ENCODE measurements at places on chromosomes 1 and 21.

DNA sequence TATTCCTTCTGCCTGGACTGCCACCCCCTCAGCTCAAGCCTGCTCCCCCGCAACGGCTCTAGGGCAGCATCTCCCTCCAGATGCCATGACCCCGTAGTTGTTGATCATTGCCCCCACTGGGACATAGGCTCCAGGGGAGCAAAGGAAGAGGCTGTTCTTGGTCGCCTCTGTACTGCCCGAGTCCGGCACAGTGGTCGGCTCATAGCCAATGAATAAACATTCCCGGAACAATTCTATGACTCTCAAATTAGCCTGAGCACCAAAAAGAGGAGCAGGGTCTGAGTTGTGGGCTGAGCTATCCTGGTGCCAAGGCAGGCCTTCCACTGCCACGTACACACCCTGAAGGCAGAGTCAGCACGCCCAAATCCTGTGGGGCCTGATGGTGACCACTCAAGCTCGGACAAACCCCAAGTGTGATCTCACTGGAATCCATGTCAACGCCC is 33.1 kb downstream of the CAPZB start:
- DNase-seq = peak; percentile 89

- no peak for DNase-seq
These were observed 14.0 kb upstream of the PKP1 start for GRCh38 chr1:201269281-201269680.

DNA sequence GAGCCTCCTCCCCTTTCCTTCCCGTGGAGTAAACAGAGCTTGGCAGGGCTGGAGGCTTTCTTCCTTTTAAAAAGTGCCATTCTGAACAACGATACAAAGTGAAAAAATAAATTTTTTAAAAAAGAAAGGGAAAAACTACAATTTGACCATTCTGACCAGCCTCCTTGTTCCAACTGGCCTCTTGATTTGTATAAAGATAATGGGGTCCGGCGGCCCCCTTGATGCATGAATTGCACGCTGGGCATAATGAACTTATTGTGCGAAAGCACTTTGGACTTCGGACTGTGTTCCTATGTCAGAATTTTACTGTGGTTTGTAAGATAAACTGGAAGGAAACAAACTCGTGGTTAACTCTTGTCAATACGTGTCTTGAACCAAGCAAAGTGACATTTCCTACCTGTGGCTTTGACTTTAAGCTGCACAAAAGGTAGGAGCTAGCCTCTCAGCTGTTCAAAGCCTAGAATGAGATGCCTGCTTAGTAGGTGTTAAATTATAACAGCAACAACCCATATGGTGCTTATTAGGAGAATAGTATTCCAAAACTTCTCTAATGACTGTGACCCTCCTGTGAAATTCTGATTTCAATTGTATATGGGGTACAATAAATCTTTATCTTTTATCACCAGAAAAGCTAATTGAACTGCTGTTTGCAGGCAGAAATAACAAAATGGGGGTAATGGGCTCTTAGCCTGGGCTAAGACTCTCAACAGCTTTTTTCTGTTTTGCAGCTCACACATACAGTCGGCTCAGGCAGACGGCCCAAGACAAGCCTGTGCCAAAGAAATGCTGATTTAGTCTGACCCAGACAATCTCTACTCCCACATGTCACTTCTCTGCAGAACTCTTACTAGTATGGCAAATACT is 9.3 kb downstream of the IRF2BP2 start:
- no peak for DNase-seq

GRCh38 chr1:5427026-5427613 is 565.1 kb downstream of the NPHP4 start:
- no peak for DNase-seq

- no peak for DNase-seq
These were observed 82.5 kb downstream of the PDE9A start for GRCh38 chr21:42735944-42736343.

DNA sequence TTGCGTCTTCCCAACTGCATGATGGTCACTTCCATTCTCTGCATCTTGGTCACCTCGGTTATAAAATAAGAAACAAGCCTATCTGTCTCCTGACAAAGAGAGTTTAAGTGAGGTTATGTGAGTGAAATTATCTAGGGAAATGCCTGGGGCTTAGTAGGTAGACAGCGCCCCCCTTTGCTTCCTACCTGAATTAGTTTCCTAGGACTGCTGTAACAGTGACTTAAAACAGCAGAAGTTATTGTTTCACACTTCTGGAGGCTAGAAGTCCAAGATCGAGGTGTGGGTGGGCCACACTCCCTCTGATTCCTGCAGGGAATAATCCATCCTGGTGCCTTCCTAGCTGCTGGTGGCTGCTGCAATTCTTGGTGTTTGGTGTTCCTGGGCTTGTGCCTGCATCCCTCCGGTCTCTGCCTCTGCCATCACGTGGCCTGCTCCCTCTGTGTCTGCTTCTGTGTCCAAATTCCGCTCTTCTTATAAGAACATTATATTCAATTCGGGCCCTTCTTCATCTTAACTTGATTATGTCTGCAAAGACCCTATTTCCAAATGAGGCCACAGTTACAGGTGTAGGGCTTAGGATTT is 92.6 kb downstream of the IGSF21 start:
- no peak for DNase-seq

DNA sequence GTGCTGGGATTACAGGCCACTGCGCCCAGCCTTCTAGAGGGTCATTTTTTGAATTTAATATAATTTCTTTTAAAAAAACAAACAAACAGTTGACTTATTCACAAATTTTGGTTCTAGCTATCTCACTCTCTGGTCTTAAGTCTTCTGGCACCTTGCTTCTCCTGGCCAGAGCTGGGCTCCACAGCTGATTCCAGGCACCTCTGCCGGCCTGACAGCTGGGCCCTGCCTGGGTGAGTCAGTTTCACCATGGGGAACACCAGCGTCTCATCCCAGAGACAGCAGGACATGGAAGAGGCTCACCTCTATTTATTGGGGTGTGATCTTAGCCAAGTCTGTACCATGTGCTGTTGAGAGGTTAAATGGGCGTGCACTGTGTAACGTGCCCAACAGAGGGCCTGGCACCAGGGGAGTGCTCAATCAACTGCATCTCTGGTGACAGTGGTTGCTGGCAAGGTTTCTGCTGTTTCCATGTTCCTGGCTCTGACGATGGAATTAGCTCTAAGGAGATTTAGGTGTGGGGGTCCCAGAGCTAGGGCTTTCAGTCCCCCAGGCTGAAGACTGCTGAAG is 956 bp downstream of the CPLANE2 start:
- peak; percentile 42 for DNase-seq

- peak; percentile 35 for DNase-seq
These were observed 51.9 kb upstream of the SYNC start for GRCh38 chr1:32754317-32755097.

DNA sequence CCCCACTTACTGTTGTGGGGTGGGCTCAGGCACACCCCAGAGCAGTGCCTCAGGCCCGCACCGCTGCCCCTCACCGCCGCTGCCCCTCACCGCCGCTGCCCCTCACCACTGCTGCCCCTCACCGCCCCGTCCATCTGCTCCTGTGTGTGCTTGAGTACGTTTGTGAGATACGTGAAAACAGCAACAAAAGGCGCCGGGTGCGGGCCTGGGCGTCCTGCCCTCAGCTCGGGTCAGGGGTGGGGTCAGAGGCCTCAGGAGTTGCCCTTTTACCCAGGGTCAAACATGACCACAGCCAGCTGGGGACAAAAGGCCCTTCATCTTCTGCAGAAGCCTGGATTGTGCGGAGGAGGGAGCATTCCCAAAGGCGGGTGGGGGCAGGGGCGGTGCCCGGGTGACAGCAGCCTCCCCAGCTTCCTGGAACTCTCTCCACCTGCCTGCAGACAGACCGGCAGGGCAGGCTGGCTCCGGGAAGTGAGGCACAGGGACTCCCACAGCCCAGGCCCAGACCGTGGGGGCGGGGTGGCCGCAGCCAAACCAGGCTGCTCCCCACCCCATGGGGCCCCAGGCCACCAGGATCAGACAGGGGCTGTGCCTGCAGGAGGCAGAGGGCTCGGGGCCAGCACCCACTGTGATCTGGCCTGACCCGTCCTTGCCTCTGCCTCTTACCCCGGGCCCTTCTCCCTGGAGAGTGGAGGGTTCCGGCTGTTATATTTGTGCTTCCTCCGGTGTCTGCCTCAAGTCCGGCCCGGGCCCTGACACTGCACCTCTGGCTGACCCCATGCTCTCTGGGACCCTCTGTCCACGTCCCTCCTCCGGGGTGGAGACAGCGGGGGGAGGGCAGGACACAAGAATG is 2.3 kb upstream of the VWA1 start:
- no peak for DNase-seq

DNA sequence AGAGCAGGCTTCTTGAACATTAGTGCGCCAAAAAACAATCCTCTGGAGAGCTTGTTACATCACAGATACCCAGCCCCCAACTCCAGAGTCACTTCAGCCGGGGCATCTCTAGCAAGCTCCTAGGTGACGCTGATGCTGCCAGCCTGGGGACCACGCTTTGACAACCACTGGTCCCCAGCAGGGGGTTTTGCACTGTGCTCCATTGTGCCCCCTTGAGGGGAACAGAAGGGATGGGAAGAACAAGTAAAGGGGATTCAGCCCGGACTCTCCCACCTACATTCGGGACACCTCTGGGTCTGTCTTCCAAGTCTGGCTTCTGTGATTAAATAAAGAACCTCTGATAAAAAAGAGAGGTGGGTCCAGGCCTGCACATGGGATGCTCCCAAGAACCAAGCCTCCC is 60.4 kb downstream of the ATP5PO start:
- no peak for DNase-seq

DNA sequence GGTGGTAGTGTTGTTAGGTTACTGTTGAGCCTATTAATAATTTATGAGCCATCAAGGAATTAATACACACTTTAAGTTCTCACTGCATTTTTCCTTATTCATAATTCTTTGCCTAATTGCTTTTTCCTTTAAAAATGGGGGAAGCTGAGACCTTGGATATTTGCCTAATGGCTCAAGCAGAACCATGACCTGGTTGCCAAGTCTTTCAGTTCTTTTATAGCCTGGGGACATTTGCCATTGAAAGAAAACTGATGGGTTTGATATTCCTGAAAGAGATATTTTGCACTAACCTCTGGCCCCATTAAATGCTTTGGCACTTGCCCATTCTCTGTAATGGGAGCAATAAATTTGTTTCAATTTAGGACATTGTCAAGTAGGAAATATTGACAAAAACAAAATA is 18.5 kb upstream of the LRRC53 start:
- DNase-seq = no peak

DNA sequence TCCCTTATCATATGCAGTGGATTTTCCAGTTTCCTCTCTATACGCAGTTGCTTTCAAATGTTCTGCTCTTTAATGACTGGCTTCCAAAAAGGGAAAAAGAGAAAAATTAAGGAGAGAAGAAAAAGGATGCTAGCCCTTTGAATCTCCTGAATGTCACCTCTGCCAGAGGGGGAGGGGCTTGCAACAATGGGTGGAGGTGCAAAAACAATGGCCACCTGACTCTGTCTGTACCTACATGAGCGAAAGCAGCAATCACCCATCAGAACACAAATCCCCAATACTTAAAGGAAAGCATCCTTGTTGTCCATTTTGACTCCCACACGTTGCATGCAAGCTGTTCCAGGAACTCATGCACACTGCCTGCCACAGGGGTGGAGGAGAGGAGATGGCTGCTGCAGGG is 61.2 kb downstream of the CCDC30 start:
- DNase-seq = no peak
